Activated CD8-positive, alpha-beta memory T cell treated with anti-CD3 and anti-CD28 coated beads, Interleukin-2, amount 10 ng/mL, durations not matched to agents 7 days and 5 days (primary cell): ENCODE measurements at places on chromosomes 2 and 18. TPM values are rescaled to one million over a fixed set of nuclear protein-coding genes. Genes with fewer than 3 reads are reported as not detected.

ZNF892 gene
- total RNA-seq = 3.9 TPM

ARHGEF33 gene
- 1.0 TPM for total RNA-seq

RAX gene
- not detected for total RNA-seq

GCG gene
- total RNA-seq = not detected

CREG2 gene
- not detected for total RNA-seq

IL36A gene
- 0.42 TPM for total RNA-seq

LONRF2 gene
- 0.21 TPM for total RNA-seq

IFT172 gene
- 11.5 TPM for total RNA-seq

KCNG2 gene
- total RNA-seq = not detected

- DNase-seq = no peak
Observed at GRCh38 chr2:133400411-133400810, 167.9 kb downstream of the NCKAP5 start.

DNA sequence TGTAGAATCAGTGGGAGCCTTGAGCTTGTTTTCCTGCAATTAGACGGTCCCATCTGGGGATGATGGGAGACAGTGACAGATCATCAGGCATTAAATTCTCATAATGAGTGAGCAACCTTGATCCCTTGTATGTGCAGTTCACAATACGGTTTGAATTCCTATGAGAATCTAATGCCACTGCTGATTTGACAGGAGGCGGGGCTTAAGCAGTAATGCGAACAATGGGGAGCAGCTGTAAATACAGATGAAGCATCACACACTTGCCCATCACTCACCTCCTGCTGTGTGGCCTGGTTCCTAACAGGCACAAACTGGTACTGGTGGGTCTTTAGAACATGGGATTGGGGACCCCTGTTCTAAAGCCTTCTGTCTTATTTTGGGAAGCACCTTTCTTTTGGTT, 17.9 kb upstream of the NYAP2 start:
- no peak for DNase-seq

GRCh38 chr2:123045713-123046112, 979.4 kb upstream of the CNTNAP5 start:
- DNase-seq = no peak

DNA sequence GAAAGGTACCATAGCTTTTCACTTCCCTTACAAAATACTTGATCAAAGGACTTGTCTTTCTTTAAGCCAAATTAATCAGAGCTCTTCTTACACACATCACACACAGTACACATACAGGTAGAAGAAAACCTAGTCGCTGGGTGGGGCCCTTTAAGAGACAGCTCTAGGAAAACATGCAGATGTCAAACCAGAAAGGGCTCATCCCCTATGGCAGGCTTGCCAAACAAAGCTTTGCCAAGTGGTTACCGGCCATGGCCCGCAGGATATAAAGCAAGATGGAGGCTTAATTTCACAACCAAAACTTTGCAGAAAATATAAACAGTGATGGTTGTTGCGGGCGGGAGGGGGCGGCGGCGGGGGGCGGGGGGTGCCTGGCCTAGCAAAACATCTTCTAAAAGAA, 2156.0 kb upstream of the PIK3C3 start:
- DNase-seq = no peak

- DNase-seq = no peak
Observed at GRCh38 chr2:193240752-193241151, 1046.0 kb upstream of the TMEFF2 start.

DNA sequence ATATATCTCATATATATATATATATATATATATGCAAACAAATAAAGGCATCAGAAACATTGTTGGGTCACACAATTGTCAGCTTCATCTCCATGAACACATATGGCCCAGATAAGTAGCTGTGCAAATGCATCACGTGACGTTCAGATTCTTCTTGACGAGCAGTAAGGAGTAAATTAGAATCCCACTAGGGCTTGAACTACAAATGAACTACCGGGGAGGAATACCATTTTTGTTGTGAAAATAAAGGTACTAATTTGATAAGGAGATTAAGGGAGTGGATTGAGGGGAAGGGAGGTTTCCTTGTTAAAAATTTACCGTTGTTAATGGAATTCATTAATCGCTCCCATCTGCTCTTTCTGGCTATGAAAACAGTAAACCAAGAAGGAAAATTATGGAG, 186.5 kb upstream of the COPS8 start:
- no peak for DNase-seq
